ENCODE measurements at places on chromosomes 3 and 15. TPM values are rescaled to one million over a fixed set of nuclear protein-coding genes. Genes with fewer than 3 reads are reported as not detected.

DNA sequence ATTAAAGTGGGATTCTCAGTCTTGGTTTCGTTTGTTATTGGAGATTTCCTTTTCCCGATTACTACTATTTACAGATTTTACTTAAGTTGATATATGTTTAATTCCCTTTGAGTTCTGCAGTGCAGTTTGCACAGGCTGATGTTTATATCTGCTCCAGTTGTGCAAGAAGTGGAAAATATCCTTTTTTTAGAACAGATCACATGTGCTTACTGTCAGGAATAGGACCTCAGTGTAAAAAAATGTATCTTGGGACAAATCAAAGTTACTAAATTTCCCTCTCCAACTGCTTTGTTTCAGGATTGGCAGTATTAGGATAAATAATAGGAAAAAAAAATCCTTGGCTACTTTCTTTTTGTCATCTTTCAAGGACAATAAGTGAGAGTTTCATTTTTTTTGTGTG, 6.9 kb downstream of the MITF start:
- no peak for DNase-seq

GRCh38 chr3:39299279-39299678, 19.4 kb upstream of the CX3CR1 start:
- DNase-seq, result no peak

DNA sequence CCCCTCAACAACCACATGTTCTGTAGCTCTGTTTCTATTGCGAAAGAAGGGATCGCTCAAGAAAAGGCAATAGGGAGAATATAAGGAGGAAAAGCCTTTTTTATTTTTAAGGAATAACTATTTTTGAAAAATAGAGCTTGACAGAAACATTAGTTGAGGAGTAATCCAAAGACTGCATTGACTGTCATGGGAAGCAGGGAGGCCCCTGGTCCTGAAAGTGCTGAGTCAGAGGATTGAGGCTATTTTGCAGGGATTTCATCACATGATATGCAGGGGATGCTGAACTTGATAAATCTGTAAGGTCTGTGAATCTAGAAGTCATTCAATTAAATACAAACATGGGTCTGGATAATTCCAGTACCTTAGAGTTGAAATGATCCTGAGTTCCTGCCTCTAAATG, 92.0 kb downstream of the MTHFS start:
- DNase-seq, result no peak

DNA sequence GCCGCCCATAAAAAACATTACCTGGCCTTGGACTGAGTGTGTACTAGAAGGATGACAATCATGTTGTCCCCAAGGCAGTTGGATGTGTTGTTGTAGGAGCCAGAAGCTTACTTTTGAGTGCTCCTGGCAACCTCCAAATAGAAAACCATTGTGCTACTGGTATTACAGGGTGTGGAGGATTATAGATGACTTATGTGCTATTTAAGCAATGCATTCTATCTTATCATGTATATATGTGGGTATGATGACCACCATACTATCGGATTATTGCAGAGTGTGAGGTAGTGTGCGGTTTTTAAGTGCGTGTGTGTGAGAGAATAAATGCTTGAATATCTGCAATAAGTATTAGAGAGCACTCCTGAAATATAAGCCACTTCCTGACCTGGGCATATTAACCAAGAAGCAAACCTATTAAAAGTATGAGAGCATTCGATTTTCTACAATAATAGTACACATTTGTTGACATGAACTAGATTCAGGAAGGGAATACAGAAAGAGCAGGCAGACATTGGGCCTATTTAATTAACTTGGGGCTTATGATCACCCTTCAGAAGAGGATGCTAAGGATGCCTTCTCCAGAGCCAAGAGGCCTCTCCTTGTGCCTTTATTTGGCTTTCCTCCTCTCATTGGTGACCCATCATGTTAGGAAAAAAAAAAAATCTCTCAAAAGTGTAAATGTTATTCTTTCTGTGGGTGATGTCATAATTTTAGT, 11.7 kb upstream of the MBNL1 start:
- no peak for DNase-seq

GRCh38 chr3:98710067-98710659, 53.0 kb upstream of the ST3GAL6 start:
- DNase-seq, result no peak

GRCh38 chr3:53705774-53706173, 140.4 kb downstream of the CHDH start:
- DNase-seq, result no peak

DNA sequence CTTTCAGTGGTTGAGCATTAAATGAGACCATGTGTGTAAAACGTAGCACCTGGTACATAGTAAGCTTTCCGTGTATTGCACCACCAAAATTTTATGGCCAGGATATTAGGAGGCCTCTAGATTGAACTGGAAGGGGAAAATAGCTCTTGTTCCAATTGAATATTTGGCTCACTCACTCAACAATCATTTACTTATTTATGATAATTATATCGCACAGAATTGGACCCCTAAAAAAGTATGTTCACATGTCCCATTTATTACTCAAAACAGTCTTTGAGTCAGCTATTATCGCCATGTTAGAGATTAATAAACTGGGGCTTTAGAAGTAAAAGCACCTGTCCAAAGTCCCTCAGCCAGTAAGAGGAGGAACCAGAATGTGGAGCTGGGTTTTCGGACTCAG, 5.1 kb upstream of the TTLL3 start:
- DNase-seq, result no peak

DNA sequence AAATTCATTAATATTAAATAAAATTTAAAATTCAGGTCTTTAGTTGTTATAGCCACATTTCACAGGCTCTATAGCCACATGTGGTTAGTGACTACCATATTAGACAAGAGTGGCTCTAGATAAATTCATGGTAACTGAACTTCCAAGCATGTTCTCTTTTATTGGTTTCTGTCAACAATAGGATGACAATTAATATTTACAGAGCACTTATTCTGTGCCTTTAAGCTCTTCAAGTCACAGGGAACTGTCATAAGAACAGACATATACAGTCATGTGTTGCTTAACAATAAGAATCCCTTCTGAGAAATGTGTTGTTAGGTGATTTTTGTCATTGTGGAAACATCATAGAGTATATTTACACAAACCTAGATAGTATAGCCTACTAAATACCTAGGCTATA, 38.8 kb upstream of the SLC25A36 start:
- no peak for DNase-seq

GRCh38 chr3:28334552-28334951, 14.0 kb upstream of the ZCWPW2 start:
- DNase-seq, result peak; percentile 39

- no peak for DNase-seq
Measured at GRCh38 chr3:137062250-137062649, 104.5 kb downstream of the IL20RB start.

- no peak for DNase-seq
Measured at GRCh38 chr3:43910750-43911149, 220.0 kb downstream of the ABHD5 start.

- no peak for DNase-seq
Measured at GRCh38 chr15:96565266-96565665, 234.8 kb downstream of the NR2F2 start.

LRRC49 gene
- total RNA-seq, result 13.6 TPM

MESP2 gene
- 1.3 TPM for total RNA-seq

GABRB3 gene
- 6.1 TPM for total RNA-seq

SMCO1 gene
- total RNA-seq, result not detected

GRK7 gene
- total RNA-seq, result 0.12 TPM

KLHDC8B gene
- 24.3 TPM for total RNA-seq

HHATL gene
- total RNA-seq, result not detected

All from PC-3 (cell line).